ENCODE measurements at places on chromosomes 5 and 9. TPM values are rescaled to one million over a fixed set of nuclear protein-coding genes. Genes with fewer than 3 reads are reported as not detected.

- no peak for DNase-seq
Measured at GRCh38 chr5:133962131-133962530, 6.3 kb downstream of the C5orf15 start.

DNA sequence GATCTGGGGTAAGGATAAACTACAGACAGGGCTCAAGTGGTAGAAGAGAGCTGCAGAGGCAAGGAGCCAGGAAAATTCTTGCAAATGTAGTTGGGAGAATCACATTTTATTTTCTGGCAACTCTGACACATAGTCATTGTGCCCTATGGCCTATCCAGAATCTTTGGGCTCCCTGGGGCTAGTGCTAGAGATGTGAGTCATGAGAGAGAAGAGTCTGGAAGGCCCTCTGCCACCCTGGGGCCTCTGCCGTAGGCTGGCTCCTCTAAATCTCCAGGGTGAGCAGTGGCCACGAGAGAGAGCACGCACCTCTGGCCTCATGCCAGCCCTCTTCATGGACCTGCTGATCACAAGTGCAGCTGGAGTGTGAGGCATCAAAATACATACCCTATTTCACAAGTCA, 74.3 kb upstream of the SSBP2 start:
- DNase-seq, result peak; percentile 79

GRCh38 chr9:90900130-90900529, 98.5 kb downstream of the SYK start:
- DNase-seq, result no peak

CEL gene
- total RNA-seq, result 7.7 TPM

GRCh38 chr5:94374336-94374735, 244.1 kb downstream of the KIAA0825 start:
- no peak for DNase-seq

All from Right ventricle myocardium inferior (tissue), 1 donor.